ENCODE measurements at places on chromosomes 12 and 14.

DNA sequence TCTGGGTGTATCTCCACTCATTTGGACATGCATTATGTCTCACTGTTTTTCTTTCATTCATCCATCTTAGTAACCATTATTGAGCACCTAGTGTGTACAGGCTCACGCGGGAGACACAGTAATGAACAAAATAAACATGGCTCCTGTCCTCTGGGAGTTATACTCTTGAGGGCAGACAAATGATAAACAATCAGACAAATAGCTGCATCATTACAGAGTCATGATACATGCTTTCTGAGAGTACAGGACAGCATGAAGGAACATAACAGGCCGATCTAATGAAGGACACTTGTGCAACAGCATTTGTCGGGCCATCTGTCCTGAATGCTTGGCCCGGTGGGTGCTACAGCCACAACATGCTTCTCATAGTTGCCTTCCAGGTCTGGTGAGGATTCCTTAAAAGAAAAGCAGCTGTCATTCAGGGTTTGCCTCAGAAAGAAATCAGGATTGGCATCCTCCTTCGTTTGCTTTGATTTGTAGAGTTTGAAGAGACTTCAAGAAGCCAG lies 77.2 kb upstream of the EGLN3 start:
- DNase-seq = no peak

DNA sequence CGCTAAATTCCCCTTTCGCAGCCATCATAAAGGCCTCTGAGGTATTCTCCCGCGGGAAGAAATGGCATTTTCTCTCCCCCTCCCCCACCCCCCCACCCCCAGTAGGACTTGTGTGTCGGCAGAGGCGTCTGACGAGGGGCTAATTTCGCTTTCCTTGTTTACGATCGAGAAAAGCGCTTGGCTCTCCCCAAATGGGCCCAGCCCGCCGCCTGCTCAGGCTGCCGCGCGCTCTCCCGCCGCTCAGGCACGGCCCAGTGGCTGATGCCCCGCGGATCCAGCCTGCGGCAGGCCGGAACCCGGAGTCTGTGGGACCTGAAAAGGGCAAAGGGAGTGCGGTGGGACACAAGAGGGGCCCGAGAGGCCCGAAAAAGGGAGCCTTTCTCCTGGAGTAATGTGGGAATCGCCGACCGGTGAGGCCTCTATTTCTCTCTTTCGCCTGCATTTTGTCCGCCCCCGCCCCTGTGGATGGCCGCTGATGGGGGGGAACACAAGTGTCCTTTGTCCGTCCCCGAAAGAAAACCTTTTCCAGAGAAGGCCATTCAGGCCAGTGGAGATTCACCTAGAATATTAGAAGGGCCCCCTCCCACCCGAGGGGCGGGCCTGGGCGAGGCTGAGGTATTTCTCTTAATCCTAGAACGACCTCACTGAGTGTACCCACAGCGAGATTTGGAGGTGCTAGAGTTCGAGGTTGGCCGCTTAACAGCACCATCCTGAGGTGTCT lies 9.0 kb upstream of the HOXC6 start:
- DNase-seq = no peak

- DNase-seq = no peak
Measured at GRCh38 chr12:113359133-113359938, 949 bp downstream of the PLBD2 start.

DNA sequence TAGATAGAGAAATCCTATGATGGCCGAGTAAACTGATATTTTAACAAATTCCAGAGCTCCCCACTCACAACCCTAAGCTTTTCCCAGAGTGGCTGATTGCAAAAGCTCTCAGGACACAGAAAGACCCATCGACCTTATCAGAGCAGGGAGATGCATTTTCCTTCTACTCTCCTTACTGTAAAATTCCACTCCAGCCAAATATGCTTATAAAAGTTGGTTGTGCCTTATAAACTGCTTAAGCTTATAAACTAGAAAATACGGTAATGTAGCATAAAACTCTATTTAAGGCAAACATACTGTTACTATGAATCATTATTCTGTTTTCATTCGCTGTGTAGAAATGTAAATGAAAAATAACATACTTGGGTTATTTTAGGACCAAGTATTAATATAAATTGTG lies 41.6 kb upstream of the TRHDE start:
- DNase-seq = no peak

- DNase-seq = no peak
Measured at GRCh38 chr12:29735604-29736003, 48.1 kb downstream of the TMTC1 start.

- DNase-seq = no peak
Measured at GRCh38 chr12:42571327-42572009, 18.1 kb downstream of the PRICKLE1 start.

DNA sequence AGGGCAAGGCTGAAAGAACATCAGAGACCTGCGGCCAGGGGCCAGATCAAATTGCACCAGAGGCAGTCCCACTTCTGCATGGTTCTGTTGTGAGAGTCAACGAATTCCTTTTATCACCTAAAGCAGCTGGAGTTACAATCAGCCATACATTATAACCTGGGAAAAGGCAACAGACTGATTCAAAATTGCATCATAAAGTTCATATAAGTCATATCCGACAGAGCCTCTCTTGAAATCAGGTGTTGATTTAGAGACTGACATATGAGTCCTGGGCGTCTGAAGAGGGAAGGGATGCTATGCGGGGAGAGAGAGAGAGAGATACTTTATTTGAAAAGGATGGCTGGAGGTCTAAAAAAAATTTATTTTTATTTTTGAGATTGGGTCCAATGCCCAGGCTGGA lies 89.4 kb downstream of the EFCAB11 start:
- no peak for DNase-seq

DNA sequence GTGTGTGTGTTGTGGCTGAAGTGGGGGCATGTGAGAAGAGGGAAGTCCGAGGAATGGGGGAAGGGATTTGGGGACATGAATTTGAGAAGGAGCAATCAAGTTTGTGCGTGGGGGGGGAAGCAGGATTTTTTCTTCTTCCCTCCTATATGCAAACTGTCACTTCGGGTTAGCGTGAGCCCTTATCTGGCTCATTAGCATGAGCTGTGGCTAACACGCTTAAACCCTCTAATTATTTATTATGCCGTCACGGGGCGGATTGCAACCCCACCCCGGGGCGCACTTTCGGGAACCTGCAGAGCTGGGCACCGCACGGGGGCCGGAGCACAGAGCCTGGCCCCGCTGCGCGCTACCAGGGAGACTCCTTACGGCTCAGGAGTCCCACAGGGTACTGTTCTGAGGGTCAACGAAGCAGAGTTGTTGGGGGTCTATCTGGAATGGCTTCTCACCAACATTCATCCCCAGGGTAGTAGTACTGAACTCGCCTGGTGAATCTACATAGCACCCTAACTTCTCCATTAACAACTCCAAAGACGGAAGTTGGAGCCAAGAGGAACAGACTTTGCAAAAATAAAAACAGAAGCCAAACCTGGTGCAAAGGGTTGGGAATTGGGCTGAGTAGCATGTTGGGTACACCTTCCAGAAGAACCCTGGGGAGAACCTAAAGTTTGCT lies 6.4 kb upstream of the ASCL1 start:
- DNase-seq = no peak

DNA sequence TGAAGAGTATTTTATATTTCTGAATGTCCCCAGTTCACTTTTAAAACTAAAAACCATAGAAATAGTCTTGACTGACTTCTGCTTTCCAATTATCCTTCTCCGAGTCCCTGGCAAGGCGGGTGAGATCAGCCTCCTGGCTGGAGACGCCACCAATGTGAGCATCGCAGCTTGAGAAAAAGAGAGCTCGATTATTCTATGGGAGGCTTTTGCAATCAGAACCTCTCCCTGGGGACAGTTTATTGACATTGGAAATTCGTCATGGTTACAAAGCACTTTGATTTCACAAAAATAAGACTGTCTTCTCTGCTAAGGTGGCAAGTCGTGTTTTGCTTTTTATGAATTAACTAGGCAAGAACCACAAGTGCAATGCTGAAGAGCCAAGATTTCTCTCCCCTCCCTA lies 23.6 kb upstream of the GPHB5 start:
- DNase-seq = no peak

GRCh38 chr14:95104911-95105310 lies 52.4 kb downstream of the DICER1 start:
- DNase-seq = no peak

Measured in stimulated activated CD4-positive, alpha-beta T cell treated with anti-CD3 and anti-CD28 coated beads, Interleukin-15, amount 100 ng/mL, for 24 hours (primary cell).